Left lung (tissue), 14 donors: ENCODE measurements at places on chromosomes 2 and 18. TPM values are rescaled to one million over a fixed set of nuclear protein-coding genes. Genes with fewer than 3 reads are reported as not detected.

SLC14A1 gene
- polyA plus RNA-seq: 1.7 TPM

SRD5A2 gene
- 0.78 TPM for polyA plus RNA-seq

ZSWIM2 gene
- polyA plus RNA-seq: not detected

SP110 gene
- polyA plus RNA-seq: 42.6 TPM
